ENCODE measurements at places on chromosomes 2 and 18. TPM values are rescaled to one million over a fixed set of nuclear protein-coding genes. Genes with fewer than 3 reads are reported as not detected.

DNA sequence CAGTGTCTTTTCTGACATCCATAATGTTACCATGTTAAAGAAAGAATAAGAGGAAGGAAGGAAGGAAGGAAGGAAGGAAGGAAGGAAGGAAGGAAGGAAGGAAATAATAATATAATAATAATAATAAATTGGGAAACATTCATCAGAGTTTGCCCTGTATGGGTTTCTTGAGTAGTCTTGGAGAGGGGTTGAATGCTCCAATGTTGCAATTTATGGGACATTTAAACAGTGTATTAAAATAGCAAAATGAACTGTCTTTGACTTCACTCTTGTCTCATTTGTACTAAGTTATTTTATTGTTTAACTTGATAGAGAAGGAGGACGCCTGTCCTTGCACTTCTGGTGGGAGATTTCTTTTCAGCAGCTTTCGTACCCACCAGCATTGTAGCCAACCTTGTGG lies 277.7 kb downstream of the RNF144A start:
- no peaks in the 10 kb centered on the region for H3K36me3 ChIP-seq
- H3K4me1 ChIP-seq, result no peaks in the 10 kb centered on the region
- H3K27ac ChIP-seq, result no peak overlapping the region
- no peak overlapping the region for H3K4me3 ChIP-seq
- peaks cover 10% of the 10 kb centered on the region for H3K27me3 ChIP-seq

- no peak overlapping the region for H3K27ac ChIP-seq
- peaks cover 8% of the 10 kb centered on the region for H3K36me3 ChIP-seq
- H3K4me3 ChIP-seq, result no peak overlapping the region
Observed at GRCh38 chr2:51011254-51011653, 20.7 kb downstream of the NRXN1 start.

DNA sequence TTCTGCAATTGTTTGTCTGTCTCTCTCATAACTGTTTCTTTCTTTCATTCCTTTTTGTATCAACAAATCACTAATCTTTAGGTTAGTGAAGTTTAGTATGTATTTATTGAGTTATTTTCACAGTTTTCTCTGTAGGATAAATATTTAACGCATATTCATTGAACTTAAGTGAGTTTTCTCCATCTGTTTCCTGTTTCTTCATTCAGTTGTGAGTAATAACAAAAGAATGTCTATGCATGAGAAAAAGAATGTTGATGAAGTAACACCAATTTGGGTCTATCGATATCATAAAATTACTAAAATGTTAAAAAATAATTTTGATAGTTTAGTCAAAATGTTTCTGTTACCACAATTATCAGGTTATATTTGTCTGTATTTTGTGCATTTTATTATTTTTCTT lies 948.0 kb downstream of the DSC3 start:
- no peaks in the 10 kb centered on the region for H3K27me3 ChIP-seq
- H3K27ac ChIP-seq, result no peak overlapping the region
- no peak for DNase-seq
- no peak overlapping the region for H3K4me3 ChIP-seq
- no peaks in the 10 kb centered on the region for H3K4me1 ChIP-seq

Gene BMP10
- not detected for polyA plus RNA-seq

GRCh38 chr2:67216103-67216502 lies 181.0 kb upstream of the ETAA1 start:
- DNase-seq, result no peak
- no peaks in the 10 kb centered on the region for H3K4me1 ChIP-seq
- no peak overlapping the region for H3K4me3 ChIP-seq
- H3K27me3 ChIP-seq, result peaks cover 9% of the 10 kb centered on the region

Gene FSHR
- polyA plus RNA-seq, result not detected

DNA sequence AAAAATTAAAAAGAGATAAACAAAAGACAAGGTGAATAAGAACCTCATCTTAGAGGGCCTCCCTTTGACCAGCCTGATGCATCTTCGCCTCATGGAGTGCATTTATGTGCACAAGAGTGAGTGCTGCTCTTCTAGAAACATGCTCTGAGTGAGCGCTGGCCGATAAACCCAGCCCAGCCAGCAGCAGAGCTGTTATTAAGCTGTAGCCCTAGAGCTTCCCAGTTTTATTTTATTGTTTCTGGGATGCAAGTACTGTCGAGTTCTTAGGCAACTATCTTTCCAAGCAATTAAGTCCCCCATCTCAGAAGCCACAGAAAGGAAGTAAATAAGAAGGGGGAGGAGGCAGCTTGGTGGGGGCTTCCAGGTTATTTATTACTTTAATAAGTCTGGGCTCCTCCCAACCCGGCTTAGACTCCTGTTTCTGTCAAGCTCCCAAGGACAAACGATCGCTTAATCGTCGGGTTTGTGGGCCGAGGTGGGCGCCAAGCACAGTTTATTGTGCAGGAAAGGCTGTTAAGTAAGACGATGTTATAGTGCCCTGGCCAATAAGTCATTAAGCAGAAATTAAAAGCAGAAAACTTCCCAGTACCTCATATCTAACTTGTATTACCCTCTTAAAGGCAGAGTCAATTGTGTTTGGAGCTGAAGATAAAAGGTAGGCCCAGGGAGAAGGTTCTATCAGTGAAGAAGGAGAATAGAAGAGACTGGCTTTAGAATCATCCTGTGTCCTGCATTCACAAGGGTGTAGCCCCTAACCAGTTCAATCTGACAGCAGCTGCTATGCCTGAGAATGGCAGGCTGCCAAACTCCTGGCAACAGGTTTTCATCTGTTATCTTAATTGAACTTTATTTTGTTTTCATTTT lies 176.3 kb downstream of the PIK3C3 start:
- no peak overlapping the region for H3K4me3 ChIP-seq
- H3K27me3 ChIP-seq, result peaks cover 3% of the 10 kb centered on the region
- no peaks in the 10 kb centered on the region for H3K4me1 ChIP-seq

- no peaks in the 10 kb centered on the region for H3K4me1 ChIP-seq
- H3K27ac ChIP-seq, result no peak overlapping the region
- no peaks in the 10 kb centered on the region for H3K27me3 ChIP-seq
- no peak overlapping the region for H3K4me3 ChIP-seq
- DNase-seq, result no peak
Observed at GRCh38 chr2:50872543-50872942, 159.4 kb downstream of the NRXN1 start.

DNA sequence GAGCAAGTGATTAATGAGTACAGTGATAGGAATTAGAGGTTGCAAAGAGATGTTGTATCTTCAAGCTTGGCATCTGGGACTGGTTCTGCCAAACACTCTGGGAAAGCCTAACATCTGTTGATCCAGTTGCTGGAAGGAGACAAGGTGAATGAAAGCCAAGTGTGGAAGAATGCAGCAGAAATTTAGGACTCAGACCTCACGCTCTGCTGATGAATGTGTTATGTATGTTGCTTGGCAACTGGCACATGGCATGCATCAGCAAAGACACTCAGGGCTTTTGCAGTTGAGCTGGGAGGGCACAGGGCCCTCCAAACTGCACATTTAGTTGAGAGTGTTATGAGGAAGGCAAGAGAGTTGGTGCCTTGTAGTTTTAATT lies 105.5 kb downstream of the COLEC12 start:
- no peak for DNase-seq
- peaks cover 3% of the 10 kb centered on the region for H3K27me3 ChIP-seq
- no peaks in the 10 kb centered on the region for H3K4me1 ChIP-seq
- no peaks in the 10 kb centered on the region for H3K36me3 ChIP-seq
- no peak overlapping the region for H3K27ac ChIP-seq
- H3K4me3 ChIP-seq, result no peak overlapping the region

- H3K4me1 ChIP-seq, result no peaks in the 10 kb centered on the region
- H3K27me3 ChIP-seq, result peaks cover 4% of the 10 kb centered on the region
- H3K36me3 ChIP-seq, result no peaks in the 10 kb centered on the region
- H3K27ac ChIP-seq, result no peak overlapping the region
- no peak overlapping the region for H3K4me3 ChIP-seq
Observed at GRCh38 chr2:75605770-75606529, 40.6 kb upstream of the MRPL19 start.

GRCh38 chr2:168992026-168992425 lies 39.1 kb downstream of the ABCB11 start:
- H3K27me3 ChIP-seq, result no peaks in the 10 kb centered on the region
- no peak overlapping the region for H3K4me3 ChIP-seq
- H3K27ac ChIP-seq, result no peak overlapping the region
- no peaks in the 10 kb centered on the region for H3K36me3 ChIP-seq
- DNase-seq, result no peak

- no peak overlapping the region for H3K4me3 ChIP-seq
- no peak overlapping the region for H3K27ac ChIP-seq
- DNase-seq, result no peak
Observed at GRCh38 chr2:139652385-139652784, 872.2 kb upstream of the NXPH2 start.

Gene MTLN
- 114 TPM for polyA plus RNA-seq

GRCh38 chr2:73176205-73176880 lies 26.0 kb upstream of the NOTO start:
- H3K27me3 ChIP-seq, result peaks cover 13% of the 10 kb centered on the region
- no peak for DNase-seq
- H3K27ac ChIP-seq, result peak overlapping the region; percentile 73
- peaks cover 16% of the 10 kb centered on the region for H3K4me1 ChIP-seq

Gene RBKS
- 1.3 TPM for polyA plus RNA-seq

DNA sequence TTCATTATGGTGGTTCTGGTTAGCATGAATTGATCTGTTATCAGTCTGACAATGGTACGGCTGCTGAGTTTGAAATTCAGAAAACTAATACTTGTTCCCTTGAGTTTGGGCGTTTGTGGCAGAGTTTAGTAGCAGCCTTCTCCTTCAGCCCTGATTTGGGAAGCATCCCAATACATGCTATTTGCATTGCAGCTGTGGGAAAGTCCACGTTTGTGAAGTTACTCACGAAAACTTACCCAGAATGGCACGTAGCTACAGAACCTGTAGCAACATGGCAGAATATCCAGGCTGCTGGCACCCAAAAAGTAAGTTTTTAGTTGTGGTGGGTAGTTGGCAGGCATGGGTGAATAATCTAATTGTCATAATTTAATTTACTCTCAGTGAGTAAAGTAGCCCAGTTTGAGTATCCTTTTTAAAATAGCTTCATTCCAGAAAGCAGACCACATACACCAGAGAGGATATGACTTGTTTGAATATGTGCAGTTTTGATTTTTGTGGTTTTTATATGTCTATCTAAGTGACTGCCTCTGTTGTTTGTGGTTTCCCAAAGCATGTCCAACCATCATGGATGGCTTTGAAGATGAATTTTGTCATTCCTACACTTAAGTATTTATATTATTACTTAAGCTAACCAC lies 12.2 kb downstream of the DGUOK start:
- H3K27me3 ChIP-seq, result no peaks in the 10 kb centered on the region
- H3K36me3 ChIP-seq, result peaks cover 5% of the 10 kb centered on the region
- peak overlapping the region; percentile 39 for H3K27ac ChIP-seq
- no peak overlapping the region for H3K4me3 ChIP-seq

Gene RPRM
- not detected for polyA plus RNA-seq
